ENCODE measurements at places on chromosomes 3 and 15.

GRCh38 chr3:51798411-51798963 lies 19.4 kb upstream of the IQCF6 start:
- DNase-seq: no peak

GRCh38 chr3:133940536-133940935 lies 44.9 kb upstream of the RAB6B start:
- DNase-seq: no peak

DNA sequence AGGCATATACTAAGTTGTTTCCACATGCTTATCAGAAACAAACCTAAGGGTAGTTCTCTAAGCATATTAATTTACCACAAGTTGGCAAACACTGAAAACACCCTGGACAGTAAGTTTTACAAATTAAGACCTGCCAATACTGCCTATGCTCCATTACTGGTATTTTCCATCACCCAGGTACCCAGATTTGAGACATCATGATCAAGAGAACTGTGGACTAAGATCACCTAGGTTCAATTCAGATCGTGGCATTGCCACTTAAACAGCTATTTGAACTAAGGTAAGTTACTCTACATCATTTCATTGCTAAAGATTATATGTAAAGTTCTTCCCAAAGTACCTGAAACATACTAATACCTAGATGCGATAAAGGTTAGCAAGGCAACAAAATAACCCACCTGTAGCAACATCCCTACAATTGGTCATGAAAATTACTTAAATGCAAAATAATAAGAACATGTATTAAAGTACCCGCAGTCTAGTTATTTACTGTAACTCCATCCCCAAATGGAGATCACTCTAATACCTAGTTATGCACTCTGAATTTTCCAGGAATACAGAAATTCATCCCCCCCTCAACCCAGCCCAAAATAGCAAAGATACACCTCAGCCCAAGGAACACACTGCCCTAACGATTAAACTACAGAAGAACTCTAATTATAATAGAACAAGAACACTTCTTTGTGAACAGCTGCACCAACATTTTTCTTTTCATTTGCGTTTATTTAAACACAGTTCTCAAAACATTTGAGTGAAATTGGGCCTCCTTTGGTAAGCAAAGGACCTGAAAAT lies 21.6 kb downstream of the TRA2B start:
- DNase-seq: no peak

DNA sequence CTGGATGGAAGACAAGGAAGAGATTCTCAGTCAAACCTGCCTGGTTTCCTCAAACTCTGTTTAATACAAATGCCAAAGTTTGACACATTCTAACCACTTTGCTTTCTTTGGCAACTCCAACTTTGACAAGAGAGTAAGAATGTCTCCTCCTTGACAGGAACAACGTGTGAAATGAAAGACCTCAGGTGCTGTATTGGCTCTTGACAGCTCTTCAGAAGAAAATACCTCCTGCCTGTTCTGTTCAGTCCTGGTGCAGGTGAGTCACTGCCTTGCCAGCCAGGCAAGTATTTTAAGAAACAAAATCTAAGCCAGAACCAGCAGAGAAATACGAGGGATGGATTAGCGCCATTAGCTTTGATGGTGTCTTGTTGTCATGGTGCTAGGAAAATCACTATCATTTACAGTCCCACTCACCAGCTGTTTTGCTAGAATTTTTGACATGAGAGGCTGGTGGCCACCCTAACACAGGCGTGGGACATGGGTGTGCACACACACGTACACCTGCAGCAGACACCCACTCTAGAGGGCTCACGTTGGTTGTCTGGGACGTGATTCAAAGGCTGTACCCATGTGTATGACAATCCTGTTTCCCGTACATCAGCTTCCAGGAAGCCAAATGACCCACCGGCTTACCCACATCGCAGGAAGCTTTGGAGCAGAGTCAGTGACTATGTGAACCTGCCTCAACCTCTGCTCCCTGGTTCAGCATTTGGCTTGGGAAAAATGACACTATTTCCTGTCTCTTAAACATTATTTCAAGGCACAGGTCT lies 60.4 kb downstream of the CCNL1 start:
- no peak for DNase-seq

DNA sequence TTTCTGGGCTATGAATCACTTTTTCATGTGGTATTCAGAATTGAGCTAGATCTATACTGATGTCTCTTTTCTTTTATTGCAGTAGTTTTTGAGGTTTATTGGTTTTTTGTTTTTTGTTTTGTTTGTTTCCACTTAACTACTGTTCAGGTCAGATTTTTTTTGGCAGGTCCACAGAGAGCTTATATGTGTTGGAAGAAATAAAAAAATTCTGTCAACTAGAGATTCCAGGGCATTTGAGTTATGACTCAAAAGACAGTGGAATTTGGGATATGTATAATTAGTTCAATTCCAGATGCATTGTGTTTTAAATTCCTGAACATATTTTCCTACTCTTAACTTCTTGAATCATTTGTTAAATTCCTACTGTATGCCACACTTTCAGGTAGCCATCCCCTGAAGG lies 727.2 kb downstream of the SI start:
- DNase-seq: peak; percentile 9

DNA sequence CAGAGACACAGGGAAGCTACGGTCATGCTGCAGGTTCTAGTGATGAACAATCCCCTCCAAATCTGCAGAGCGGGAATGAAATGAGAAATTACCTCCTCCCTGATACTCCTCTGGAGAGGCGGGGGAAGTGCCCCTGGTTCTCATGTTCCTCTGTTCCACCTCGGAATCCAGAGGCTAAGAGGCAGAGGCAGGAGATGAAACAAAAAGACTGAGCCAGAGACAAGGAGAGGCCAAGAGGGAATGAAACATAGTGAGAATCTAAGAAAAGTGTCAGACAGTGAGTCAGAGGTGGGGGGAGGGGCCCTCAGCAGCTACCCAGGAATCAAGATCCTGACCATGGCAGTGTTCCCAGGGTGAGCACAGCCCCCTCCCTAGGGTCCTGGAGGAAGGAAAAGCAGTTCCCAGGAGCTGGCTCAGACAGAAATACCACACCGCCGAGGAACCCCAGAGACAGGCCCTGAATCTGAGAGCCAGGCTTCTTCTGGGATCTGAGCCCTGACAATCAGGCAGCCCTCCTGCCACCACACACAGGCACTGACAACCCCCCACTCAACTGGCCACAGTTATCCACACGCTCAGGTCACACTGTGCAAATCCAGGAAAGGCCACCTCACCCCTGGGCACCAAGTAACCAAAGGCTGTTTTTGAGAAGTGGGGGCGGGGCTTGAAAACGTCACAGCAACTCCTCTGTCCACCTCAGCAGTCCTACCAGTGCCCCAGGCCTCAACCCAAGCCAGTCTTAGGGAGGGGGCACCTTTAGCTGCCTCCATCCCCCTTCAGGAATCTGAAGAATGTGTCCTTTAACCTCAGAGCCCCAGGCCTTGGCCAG lies 2.4 kb downstream of the CSRNP1 start:
- DNase-seq: peak; percentile 89
